GM04504 (cell line): ENCODE measurements at places on chromosomes 16 and 17.

GRCh38 chr16:82470620-82471152 is 156.1 kb upstream of the CDH13 start:
- DNase-seq: no peak

GRCh38 chr16:60648290-60648689 is 1387.9 kb downstream of the CDH8 start:
- DNase-seq: no peak

GRCh38 chr16:2857451-2858244 is at the start of gene PRSS22:
TSS of gene PRSS22 (minus strand) at chr16:2858170. CDS start at chr16:2858104, 66 bp downstream.
- DNase-seq: no peak

- no peak for DNase-seq
Measured at GRCh38 chr17:4407851-4408250, 25.9 kb upstream of the SPNS3 start.
